Stimulated activated CD8-positive, alpha-beta memory T cell treated with anti-CD3 and anti-CD28 coated beads, Interleukin-4, amount 100 ng/mL, for 4 hours (primary cell): ENCODE measurements at places on chromosomes 16 and 17.
A peak's percentile ranks its signal among the peaks of the same experiment; 100 is the strongest.

DNA sequence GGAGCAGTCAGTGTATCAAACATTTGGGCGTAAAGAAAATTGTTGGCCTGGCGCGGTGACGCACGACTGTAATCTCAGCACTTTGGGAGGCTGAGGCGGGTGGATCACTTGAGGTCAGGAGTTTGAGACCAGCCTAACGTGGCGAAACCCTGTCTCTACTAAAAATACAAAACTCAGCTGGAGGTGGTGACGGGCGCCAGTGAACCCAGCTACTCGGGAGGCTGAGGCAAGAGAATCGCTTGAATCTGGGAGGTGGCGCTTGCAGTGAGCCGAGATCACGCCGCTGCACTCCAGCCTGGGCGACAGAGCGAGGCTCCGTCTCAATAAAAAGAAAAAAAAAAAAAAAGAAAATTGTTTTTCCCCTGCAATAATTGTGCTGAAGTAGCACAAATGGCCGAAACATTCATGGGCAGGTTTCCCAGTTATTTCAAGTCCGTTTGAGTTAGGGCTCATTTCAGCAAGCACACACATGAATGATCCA is 1.4 kb downstream of the GCSH start:
- DNase-seq: no peak

GRCh38 chr16:88651276-88651988 is 579 bp upstream of the CYBA start:
- peak; percentile 50 for DNase-seq

DNA sequence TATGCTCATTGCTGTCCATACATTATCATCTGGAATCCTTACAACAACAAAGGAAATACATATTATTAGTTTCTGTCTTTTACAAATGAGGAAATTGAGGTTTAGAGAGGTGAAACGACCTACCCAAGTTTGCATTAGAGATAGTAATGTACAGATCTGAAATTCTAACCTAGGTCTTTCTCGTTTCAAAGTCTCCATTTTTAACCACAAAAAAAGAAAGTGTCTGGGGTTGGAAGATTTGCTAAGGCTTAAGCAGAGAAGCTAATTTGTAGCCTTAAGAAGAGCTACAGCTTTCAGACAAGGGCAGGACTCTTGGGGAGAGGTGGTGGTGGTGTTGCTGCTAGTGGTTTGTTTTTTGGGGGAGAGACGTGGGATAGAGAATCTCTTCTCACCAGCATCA is 19.2 kb downstream of the CIITA start:
- no peak for DNase-seq

DNA sequence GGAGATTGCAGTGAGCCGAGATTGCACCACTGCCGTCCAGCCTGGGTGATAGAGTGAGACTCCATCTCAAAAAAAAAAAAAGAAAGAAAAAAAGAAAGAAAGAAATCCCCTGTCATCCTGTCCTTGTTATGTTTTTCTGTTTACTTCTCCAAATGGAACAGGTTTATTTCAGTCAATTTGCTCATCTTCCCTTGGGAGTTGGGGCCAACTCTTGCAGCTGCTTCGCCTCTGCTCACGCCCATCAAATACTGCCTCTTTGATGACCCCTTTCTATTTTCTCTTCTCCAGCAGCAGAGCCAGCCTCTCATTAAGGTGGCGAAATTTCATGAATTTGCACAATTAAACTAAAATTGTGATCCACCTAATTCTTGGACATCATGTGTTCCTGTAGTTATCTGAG is 173.4 kb downstream of the ZNF18 start:
- no peak for DNase-seq

GRCh38 chr16:85376292-85377095 is 236.6 kb upstream of the GSE1 start:
- DNase-seq: no peak

- DNase-seq: no peak
These were observed 37.8 kb downstream of the OR1D5 start for GRCh38 chr17:3025421-3026124.

GRCh38 chr16:85491798-85492294 is 121.3 kb upstream of the GSE1 start:
- DNase-seq: no peak

GRCh38 chr16:22942811-22943210 is 128.8 kb downstream of the HS3ST2 start:
- DNase-seq: no peak

GRCh38 chr16:84887207-84887606 is 67.4 kb downstream of the CRISPLD2 start:
- no peak for DNase-seq

DNA sequence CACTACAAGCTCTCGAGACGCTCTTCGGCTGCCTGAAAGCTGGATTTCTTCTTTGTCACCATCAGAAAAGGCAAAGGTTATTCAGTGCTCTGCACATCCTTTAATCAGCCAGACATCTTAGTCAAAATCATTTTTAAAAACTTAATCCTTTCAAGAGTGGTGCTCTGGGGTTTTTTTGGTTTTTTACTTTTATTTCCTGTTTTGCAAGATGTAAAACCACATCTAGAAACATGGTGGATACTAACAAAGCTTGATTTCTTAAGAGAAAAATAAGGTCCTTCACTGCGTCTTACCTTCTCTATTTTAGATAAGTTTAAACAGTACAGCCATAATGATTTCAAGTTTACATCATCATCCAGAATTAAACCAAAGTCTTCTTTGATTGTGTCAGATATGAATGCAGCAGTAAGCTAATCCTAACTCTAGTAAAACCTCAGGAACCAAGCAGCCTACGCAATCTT is 6.3 kb downstream of the ANKRD11 start:
- DNase-seq: no peak

DNA sequence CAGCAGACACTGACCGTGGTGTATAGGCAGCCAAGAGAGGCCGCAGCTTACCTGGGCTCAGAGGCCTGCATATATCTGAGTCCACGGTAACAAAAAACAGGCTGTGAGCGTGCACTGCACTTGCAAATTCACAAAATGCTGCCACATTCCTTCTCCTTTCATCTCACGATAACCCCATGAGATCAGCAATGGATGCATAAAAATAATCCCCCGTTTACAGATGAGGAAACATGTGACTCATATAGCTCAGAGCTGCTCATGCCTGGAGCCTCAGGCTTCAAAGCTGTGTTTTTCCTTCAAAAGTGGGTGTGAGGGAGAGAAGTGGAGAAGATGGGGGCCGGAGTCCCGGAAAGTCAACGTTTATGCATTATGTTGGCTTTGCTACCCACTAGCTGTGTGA is 118.3 kb upstream of the FOXF1 start:
- no peak for DNase-seq

GRCh38 chr17:78045316-78045715 is 83.2 kb downstream of the TMC6 start:
- no peak for DNase-seq

GRCh38 chr16:143456-143855 is 5.0 kb upstream of the NPRL3 start:
- DNase-seq: no peak

- DNase-seq: no peak
These were observed 173.5 kb downstream of the C16orf95 start for GRCh38 chr16:87143661-87144121.

DNA sequence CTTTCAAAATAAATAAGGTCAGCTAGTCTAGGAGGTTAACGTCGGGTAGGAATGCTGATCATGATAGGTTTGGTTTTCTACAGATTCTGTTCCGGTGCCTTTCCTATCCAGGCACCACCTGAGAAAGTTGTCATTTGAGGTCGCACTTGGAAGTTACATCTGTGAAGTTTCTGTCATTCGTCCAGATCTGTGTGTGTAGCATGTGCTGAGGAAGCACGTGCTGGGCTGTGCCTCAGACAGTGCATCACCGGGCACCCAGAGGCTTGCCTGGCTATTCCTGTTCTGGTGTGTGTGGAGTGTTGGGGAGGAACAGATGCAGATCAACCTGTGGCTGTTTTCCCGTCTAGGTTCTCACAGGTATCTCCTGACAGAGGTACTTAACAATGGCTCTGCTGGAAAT is 42.6 kb downstream of the DNAJA2 start:
- DNase-seq: no peak

- DNase-seq: no peak
These were observed 37.1 kb downstream of the LDHD start for GRCh38 chr16:75079346-75079926.

DNA sequence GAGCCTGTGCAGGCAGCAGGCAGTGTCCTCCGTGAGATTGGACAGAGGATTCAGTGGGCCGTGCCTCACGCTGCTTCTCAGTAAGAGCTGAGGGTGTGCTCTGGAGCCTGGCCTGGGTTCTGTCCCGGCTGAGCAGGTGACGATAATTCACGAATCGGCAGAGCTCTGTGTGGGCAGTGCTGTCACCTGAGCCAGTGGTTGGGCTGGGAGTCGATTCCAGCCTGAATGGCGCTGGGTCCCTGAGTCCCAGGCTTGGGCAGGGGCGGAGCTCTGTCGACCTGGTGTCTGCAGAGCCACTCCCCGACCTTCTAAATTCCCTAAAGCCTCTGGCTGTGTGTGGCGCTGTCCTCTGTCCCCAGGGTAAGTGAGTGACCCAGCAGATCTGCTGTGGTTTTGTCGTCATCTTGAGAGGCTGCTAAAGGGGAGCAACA is 8.4 kb downstream of the ACSF3 start:
- DNase-seq: no peak

- DNase-seq: no peak
These were observed 28.8 kb upstream of the MTSS2 start for GRCh38 chr16:70714581-70715054.

DNA sequence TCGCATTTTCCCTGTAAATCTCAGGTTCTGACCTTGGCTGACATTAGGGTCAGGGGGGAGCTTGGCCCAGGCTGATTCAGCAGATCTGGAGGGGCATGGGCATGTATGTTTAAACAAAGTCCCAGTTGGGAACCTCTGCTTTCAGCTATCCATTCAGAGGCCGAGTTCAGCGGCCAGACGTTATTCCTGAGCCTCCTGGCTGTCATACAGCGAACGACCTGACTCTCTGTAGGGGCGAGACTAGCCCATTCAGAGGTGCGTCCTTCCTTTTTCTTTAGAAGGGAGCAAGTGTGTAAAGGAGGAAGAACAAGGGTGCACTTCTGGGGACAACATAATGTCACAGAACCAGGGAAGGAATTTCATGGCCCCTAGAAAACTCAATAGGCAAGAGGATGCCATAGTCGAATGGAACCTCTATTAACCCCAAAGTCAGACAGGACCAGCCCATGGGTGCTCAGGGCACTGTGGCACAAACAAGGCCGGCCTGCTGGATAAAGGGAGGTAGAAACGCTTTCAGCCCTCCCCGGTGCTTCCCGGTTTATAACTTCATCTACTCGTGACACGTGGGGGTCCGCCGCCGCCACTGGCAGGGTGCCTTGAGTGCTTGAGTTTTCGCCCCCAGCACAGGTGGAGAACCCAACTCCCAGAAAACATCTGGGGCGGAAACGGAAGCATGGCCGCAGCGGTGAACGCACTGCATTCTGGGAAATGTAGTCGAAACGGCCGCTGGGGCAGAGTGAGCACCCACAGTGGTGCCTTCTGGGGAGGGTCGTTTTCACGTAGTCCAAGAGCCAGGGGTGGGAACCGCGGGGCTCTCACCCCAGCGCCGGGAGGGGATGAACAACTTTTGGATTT is 33.2 kb upstream of the PLCG2 start:
- DNase-seq: peak; percentile 43

- no peak for DNase-seq
These were observed 775 bp upstream of the TERB1 start for GRCh38 chr16:66802159-66802558.

GRCh38 chr17:51608251-51608933 is 348.0 kb downstream of the UTP18 start:
- no peak for DNase-seq

DNA sequence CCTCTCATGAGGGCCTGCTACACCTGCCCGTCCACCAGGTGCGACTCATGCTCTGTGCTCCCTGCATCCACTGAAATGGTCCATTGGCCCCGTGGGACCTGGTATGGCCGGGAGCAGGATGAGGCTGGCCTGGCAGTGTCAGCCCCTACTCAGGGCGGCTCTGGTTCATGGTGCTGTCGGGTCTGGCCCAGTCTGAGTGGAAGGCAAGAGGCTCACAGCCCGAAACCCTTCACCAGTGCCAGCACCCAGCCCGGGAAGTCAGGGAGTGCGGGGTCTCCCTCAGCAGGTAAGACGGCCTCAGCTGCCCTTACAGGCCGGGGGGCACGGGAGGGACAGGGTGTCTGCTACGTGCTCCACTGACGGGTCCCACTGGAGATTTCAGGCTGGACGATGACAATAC is 40.5 kb upstream of the RASD1 start:
- DNase-seq: no peak

GRCh38 chr17:33142705-33143299 is 150.3 kb downstream of the ASIC2 start:
- no peak for DNase-seq

DNA sequence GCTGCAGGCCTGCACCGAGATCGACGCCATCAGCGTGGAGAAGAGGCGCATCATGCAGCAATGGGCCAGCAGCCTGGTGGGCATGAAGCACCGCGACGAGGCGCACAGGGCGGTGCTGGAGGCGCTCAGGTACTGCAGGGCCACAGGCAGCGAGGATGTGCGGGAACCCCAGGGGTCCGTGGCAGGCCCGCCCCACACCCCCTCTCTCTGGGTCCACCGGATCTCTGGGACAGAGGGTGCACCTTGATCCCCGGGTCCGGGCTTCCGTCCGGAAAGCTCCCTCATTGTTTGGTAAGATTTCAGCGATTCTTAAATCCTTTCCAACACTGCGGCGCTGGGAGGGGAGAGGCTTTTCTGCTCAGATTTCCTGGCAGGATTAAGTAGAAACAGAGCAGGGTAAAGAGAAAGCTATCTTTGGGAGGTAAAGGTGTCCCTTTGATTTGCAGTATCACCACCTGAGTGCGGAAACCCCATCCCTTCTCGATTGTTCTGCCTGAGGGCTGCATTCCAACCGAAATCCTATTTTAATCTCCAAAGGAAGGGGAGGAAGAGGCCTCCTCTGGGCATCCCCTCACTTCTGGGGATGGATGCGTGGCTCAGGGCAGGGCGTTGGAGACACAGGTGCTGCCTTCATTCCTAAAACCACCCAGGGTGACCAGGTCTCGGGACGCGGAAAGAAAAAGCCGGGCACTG is 29.2 kb downstream of the CCDC40 start:
- DNase-seq: no peak

DNA sequence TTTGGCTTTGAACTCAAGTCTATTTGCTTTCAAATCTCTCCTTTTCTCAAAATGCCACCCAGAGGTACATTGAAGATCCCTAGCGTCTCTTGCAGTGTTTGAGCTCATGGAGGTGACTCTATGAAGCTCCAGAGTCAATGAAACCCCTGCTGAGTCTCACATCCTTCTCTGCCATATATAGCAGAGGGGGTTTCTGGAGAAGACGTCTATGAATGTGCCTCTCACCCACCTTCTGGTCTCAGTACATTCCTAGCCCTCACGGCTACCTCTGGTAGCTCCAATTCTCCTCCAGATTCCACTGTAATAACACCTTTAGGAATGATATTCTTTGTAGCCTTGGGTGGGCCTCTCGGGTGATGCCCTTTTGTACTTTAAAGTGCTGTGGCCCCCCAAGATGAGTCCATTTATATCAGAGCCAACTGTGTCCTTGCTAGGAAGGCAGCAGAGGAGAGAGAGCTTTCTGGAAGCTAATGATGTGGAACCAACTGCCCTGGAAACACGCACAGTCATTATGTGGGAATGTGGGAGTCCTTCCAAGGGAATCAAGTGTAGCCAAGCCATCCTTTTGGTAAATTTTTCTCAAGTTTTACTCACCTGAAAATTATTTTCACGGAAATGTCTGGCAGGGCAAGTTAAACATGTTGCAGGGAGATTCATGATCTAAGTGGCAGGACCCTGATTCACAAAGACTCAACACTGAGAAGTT is 123.4 kb downstream of the ASIC2 start:
- no peak for DNase-seq
